ENCODE measurements at places on chromosomes 5 and 9.

GRCh38 chr5:15502208-15502607 is 2.2 kb downstream of the FBXL7 start:
- no peak for DNase-seq

- DNase-seq, result no peak
Measured at GRCh38 chr9:76643399-76644117, 120.7 kb upstream of the PCA3 start.

GRCh38 chr5:52987711-52988331 is 1.3 kb upstream of the ITGA2 start:
- peak; percentile 91 for DNase-seq

- no peak for DNase-seq
Measured at GRCh38 chr9:19049917-19050636, 850 bp downstream of the RRAGA start.

Data from LoVo (cell line).